Left colon (tissue), 2 donors: ENCODE measurements at places on chromosomes 4 and X. TPM values are rescaled to one million over a fixed set of nuclear protein-coding genes. Genes with fewer than 3 reads are reported as not detected.

- no peak for DNase-seq
Observed at GRCh38 chr4:155899891-155900290, 3.6 kb upstream of the TDO2 start.

GRCh38 chr4:6452897-6453687 is 19.3 kb downstream of the PPP2R2C start:
- no peak for DNase-seq

Gene SLC9A7
- total RNA-seq, result 0.95 TPM

DNA sequence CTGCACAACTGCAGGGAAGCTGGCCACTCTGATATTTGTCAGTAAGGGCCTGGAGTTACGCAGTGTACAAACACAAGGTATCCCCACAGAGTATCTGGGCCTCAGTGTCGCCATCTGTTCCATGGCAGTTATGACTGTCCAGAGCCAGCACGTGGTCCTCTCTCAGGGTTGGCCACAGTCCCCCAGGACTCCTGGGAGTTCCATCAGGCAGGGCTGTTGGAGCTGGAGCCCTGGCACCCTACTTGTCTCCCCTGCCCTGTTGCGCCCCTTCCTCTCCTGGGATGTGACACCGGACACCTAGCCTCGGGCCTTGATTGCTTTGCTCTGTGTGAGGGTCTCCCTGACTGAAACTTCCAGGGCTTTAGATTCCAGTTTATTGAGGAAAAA is 8.4 kb downstream of the HTRA3 start:
- DNase-seq, result no peak

Gene SPARCL1
- 31.8 TPM for total RNA-seq

DNA sequence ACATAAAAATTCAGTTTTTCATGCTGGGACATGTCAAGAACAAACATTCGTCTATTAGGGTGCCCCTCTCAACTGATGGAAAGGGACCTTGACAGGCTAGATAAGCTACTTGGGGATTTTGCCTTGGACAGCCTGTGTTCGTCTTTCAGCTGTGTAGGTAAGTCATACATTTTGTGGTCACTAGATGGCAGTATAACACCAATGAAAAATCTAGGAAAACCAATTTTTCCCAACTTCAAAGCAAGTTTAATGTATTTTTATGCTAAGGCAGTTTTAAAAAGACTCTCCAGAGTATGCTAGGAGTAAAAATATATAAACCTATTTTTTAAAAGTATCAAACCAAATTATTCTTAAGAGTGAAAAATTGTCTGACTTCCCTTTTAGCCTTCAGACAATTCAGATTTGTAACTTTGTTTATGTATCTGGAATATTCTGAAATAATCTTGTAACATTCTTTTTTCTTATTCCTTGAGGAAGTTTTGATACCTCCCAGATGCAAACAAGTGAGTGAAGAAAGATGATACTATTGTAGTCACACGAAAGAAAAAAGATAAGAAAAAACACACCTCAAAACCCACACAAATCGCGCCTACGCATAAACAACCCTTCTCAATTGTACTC is 158.3 kb downstream of the CPE start:
- DNase-seq, result no peak

- DNase-seq, result no peak
Observed at GRCh38 chrX:23784470-23785331, 1.7 kb downstream of the SAT1 start.

- DNase-seq, result no peak
Observed at GRCh38 chrX:103400931-103401330, 24.6 kb downstream of the BEX3 start.

Gene UGT2A2
- total RNA-seq, result not detected
